ENCODE measurements at places on chromosomes 2 and 18.

DNA sequence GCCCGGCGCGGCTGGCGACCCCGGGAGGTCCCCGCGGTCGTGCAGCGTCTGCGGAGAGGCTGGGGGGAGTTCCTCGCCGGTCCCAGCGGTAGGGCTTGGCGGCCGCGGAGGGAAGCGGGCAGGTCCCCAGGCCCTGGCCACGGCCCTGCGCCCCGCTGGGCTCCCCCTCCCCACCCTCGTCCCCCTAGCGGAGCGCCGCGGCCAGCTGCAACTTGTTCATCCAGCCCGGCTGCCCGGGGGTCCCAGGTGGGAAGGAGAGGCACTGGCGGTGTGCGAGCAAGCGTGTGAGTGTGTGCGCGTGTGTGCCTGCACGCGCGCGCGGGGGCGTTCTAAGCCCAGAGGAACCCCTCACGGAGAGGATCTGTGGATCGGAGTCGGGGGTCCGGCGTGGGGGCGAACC lies 1.3 kb downstream of the PTPRM start:
- no peak for DNase-seq

DNA sequence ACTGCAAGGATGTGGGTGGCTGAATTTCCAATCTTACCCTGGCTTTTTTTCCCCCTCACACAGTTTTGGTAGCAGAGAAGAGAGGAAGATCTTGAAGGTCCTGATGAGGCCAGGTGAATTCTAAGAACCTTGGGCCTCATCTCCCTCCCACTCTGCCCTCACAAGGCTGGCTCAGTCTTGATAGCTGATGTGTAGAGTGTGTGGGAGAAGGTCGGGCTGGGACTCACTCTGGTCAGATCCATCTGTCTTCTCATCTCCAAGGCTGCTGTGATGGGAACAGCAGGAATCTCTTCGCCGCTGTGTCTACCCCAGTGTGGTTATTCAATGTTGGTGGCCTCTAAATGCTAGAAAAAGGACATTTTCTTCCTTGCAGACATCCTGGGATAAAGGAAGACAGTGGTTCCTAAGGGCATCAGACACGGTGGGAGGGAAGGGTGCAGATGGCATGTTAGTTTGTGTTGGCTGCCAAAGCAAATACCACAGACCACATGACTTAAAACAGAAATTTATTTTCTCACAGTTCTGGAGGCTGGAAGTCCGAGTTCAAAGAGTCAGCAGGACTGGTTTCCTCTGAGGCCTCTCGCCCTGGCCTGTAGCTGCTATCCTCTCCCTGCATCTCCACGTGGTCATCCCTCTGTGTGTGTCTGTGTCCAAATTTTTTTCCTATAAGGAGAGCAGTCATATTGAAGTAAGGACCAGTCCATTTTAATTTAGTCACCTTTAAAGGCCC lies 37.6 kb upstream of the MGAT4A start:
- DNase-seq, result no peak

DNA sequence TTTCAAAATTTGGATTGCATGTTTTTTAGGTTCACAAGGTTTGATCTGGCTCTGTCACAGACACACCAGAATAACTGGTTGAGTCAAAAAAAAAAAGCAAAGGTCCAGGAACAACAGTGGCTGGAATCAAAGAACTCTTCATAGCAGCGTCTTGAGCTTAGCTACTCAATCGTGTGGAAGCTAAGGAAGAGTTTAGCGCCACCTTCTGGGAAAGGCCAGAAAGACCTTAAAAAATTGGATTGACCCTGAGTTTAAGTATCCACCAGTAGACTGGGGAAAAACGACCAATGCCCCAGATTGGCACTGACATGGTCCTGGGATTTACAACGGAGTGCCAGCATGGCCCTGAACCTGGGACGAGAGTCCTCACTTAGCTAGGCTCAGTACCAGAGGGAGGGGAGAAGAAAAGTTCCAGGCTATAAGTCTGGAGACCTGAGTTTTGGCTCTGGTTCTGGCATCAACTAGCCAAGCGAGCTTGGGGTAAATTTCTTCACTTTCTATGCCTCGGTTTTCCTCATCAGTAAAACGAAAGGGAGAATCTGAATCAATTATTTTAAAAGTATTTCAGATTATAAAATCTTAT lies 71.1 kb upstream of the TFCP2L1 start:
- no peak for DNase-seq

DNA sequence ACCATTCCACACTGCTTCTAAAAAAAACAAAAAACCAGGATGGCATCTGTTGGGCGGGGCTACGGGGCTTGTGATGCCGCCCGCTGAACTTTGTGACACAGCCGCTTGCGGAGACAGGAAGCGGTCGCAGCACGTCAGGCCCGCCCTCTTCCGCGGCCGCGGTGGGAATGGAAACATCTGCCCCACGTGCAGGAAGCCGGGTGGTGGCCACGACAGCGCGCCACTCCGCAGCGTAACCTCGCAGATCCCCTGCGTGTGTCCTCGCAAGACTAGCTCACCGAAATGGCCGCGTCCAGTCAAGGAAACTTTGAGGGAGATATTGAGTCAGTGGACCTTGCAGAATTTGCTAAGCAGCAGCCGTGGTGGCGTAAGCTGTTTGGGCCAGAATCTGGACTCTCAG lies 168.5 kb downstream of the SUCLG1 start:
- no peak for DNase-seq

GRCh38 chr2:161976917-161977316 lies 97.1 kb downstream of the DPP4 start:
- no peak for DNase-seq

DNA sequence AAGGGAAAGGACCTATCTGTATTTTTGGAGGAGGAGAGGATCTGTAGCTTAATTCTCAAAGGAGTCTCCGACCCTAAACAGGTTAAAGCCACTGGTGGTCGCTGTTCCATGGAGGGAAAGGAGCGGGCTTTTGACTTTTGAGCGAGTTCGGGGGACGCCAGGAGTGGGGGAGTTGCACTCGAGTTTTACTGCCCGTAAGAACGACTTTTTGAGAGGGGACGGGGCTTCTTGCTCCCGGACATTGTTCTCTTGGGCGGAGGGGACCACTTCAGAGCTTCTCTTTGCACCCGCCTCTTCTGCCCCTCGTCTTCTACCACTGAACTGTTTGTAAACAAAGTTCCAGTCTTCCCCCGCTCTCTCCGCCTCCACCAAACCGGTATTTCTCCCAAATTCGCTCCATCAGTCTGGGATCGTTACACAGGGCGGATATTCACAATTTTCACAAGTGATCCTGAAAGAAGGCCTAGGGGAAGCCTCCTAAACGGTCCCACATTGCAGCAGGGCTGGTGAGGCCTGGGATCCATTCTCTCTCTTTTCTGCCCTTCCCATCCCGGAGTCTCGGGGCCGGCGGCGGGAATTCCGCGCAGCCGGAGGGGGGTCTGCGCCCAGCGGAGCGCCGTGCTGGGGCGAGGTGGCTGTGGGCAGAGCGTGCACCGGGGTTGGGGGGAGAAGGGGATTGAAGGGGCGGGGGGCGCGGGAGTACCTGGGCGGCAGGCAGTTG lies 6.6 kb downstream of the DLX2 start:
- no peak for DNase-seq

GRCh38 chr2:110755491-110756078 lies 23.2 kb downstream of the ACOXL start:
- no peak for DNase-seq

DNA sequence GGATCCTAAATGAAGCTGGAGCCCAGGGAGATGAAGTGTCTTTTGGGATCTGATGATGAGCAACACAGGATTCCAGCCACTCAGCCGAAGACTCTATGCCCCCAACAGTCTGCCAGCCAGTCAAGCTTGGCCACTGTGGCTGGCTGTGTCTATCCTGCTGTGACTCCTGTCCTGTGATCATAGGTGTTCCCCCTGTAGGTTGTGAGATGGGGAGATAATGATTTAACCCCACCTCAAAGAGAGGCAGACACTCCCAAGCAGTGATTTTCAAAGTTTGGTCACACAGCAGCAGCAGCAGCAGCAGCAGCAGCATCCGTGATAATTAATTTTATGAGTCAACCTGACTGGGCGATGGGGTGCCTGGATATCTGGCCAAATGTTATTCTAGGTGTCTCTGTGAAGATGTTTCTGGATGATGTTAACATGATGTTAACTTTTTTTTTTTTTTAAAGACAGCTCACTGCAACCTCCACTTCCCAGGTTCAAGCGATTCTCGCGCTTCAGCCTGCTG lies 21.4 kb upstream of the RHOB start:
- DNase-seq, result no peak
